Central memory CD4-positive, alpha-beta T cell (primary cell): ENCODE measurements at places on chromosomes 12 and 14.

DNA sequence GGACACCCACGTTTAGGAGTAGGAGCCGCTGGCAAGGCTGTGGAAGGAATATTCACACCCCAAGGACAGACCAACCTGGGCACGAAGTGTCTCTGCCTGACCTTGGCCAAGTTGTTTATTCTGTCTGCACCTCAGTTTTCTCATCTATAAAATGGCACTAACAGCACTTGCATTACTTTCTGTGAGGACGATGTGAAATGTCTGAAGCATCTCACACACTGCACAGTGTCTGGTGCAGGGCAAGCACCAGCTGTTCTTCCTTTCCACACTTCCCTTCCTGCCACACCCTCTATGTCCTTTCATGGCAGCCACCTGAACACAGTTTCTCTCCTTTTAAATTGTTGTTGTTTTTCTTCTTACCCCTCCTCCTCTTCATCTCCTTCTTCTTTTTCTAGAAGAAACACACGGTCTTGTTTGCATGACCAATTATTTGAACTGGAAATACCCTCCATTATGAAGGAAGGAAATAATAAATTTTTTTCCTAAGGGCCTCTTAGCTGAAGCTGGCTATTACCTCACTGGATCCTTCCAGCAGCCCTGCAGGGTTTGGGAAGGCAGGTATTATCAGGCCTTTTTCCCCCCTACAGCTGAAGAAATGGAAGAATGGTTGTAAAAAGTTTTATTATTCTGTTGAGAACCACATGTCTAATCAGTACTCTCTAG is 42.9 kb upstream of the ATP23 start:
- DNase-seq = no peak

GRCh38 chr12:117761528-117762100 is 207.2 kb downstream of the KSR2 start:
- DNase-seq = no peak

- DNase-seq = no peak
These were observed 90.0 kb upstream of the PLEKHA5 start for GRCh38 chr12:19039515-19039914.

DNA sequence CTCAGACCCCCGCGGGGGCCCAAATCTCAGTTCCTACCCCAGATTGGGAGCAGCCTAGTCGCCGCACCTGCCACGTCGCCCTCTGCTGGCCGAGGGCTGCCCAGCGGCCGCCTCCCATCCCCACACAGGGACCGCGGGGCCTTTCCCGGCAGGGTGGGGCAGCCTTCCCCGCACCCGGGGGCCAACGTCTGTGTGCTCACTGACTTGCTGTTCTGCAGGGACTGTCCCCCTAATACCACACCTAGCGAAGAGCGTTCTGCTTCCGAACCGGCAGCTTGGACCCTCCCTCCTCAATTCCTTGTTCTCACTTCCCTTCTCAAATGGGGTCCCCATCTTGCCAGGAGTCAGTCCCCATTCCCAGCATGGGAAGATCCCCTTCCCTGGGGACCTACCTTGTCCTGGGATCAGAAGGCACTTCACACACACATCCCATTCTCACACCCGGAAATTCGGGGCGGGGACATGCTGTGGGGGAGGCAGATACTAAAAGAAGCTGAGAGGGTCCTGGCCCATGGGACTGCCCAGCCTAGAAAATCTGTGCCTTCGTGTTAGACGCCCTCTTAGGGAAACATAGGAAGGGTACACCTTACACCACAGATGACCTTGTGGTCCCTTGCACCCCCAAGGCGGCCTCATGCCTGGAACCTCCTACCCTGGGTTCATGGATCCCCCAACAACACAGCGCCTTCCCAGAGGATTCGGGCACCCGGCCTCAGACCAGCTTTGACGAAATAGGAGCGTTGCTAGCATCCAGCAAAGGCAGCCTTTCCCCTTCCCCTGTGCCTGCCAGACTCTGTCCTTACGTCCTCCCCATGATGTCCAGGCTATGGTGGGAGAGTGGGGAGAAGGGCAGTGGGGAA is 16.4 kb downstream of the ACVRL1 start:
- peak; percentile 27 for DNase-seq

DNA sequence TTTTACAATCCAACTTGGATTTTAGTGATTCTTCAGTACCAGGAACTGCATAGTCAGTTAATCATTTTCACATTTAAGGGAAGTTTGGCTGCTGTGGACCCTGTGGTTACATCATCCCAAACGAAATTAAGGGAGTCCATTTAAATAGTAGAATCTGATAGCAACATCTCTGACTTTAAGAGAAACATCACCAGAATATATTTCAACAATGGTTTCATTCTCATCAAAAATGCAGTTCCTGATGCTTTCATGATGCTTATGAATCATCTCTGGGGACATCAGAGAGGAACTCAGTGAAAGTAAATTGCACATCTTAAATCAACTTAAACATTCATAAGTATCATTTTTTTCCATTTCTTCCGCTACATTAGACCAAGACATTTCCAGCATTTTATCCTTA is 1170.7 kb downstream of the FSCB start:
- no peak for DNase-seq

- DNase-seq = no peak
These were observed 11.6 kb downstream of the TNS2 start for GRCh38 chr12:53061404-53062010.
